EH (cell line): ENCODE measurements at places on chromosomes 7 and 10.

DNA sequence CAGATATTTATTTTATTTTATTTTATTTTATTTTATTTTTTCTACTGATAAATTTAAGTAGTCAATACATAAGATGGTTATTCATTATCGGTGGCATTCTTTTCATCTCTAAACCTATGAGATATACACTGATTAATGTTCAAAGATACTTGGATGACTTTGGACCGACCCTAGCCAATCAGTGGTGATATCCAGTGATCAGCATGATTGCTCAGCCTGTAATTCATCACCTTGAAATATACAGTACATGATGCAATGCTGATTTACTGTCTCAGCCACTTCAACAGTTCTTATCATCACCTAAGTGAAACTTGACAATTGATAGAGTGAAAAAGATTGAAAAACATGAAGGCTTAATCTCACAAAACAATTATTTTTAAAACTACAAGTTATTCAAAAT lies 1651.0 kb downstream of the REEP3 start:
- DNase-seq = no peak

- no peak for DNase-seq
Measured at GRCh38 chr10:64275774-64276173, 754.6 kb downstream of the REEP3 start.

GRCh38 chr10:128527711-128528110 lies 401.5 kb upstream of the MKI67 start:
- no peak for DNase-seq

GRCh38 chr7:72405871-72406270 lies 6.3 kb downstream of the CALN1 start:
- no peak for DNase-seq

GRCh38 chr10:90592638-90593302 lies 265.1 kb downstream of the HTR7 start:
- peak; percentile 60 for DNase-seq

- DNase-seq = no peak
Measured at GRCh38 chr7:23284871-23285270, 14.3 kb upstream of the MALSU1 start.

- peak; percentile 81 for DNase-seq
Measured at GRCh38 chr7:21850531-21851285, 95.0 kb downstream of the CDCA7L start.

DNA sequence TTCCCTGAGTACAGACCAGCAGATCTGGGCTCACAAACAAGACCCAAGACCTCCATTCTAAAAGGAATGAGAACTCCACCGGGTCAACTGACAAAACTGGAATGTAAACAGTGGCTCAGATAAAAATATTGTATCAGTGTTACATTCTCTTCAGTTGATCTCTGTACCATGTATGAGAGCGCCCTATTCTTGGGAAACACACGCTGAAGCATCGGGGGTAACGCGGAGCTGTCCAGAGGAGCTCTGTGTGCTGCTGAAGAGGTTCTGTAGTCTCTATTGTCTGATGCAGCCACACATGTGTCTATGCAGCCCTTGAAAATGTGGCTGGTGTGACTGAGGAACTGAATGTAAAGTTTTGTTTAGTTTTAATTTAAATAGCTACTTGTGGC lies 39.7 kb downstream of the HIPK2 start:
- DNase-seq = peak; percentile 33

DNA sequence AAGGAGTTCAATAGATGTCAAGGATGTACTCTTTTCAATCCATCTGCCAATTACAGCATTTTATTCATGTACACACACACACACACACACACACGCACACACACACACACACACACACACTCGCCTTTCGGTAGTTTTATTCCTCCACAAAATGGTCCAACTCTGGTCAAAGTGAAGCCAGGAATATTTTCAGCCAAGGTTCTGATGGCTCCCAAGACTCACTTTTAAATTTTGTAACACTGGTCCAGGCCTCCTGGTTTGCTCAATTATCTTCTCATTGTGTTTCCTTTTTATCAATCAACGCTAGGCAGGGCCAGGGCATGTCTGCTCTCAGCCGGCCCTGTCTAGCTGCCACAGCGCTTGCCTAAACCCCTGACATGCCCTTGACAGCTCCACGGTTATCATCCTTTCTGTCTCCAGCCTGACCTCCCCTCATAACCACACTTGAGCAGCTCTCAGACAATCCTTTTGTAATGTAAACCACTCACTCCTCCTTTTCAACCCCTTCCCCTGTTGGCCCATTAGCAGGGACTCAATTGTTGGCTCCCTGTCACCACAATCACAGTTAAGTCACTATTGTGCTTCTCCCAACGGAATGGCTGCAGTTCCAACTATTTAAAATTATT lies 115.1 kb downstream of the ICA1 start:
- DNase-seq = no peak
